ENCODE measurements at places on chromosomes 11 and 22. TPM values are rescaled to one million over a fixed set of nuclear protein-coding genes. Genes with fewer than 3 reads are reported as not detected.

DNA sequence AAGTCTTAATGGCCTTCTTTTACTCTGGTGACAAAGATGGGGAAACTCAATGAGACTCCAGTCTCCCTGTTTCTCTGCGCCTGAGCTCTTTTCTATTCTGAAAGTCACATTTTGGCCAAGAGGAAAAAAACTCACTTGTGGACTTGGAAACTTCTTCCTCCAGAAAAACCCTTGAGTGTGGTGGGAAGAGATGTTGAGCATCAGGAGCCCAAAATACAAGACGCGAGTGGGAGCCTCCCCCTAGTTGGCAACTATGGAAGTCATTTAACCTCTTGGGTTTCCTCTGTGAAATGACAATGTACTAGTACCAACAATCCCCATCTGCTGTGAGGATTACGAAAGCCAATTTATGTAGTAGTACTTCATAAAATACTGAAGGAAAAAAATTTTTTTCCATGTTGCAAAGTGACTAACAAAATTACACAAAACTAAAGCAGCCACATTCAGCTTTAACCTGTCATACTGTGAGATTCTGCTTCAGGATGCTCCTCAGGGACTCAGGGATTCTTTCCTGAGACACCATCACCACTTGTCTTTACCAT is 524 bp upstream of the SLC25A17 start:
- no peak for DNase-seq

GRCh38 chr11:116856423-116856822 is 19.0 kb upstream of the APOA1 start:
- no peak for DNase-seq

GRCh38 chr11:57484141-57484710 is 23.9 kb downstream of the RTN4RL2 start:
- no peak for DNase-seq

DNA sequence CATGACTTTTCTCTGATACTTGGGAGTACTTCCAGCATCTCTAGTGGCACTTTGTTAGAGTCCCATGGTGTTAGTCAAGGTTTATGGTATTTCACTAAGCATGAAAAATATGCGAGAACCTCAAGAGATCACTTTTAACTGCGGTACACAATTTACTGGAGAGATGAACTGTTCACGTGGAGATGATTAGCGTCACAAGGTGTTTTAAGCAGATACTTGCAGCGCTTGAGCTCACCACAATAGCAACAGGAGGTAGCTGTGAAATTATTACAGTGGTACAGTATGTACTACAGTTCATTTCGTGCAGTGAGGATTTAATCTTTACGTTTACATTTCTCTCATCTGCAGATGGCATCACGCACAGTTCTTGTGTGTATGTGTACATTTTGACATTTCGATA is 4.5 kb downstream of the PARVA start:
- DNase-seq = no peak

- no peak for DNase-seq
These were observed 19.7 kb upstream of the ALX4 start for GRCh38 chr11:44329472-44330230.

- DNase-seq = no peak
These were observed 9.5 kb upstream of the OOSP4A start for GRCh38 chr11:59954219-59954847.

DNA sequence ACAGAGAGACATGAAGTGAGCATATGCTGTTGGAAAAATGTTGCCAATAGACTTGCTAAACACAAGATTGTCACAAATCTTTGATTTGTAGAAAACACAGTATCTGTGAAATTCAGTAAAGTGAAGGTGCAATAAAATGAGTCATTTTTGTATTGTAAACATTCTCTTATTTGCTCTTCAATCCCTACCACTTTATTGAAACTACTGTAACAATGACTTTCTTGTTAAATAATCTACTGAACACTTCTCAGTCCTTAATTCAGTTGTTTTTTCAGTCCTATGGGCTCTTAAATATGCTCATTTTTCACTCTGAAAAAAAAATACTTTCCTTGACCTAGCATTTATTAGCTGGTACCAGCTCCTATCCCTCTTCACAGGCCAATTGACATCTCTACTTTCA is 531.9 kb downstream of the DLG2 start:
- DNase-seq = no peak

The UPB1 gene
- total RNA-seq = not detected

The JAML gene
- 0.47 TPM for total RNA-seq

The TCN1 gene
- 6.6 TPM for total RNA-seq

The LYVE1 gene
- 0.27 TPM for total RNA-seq
